ENCODE measurements at places on chromosomes 6 and 20. TPM values are rescaled to one million over a fixed set of nuclear protein-coding genes. Genes with fewer than 3 reads are reported as not detected.

The ATP6V1G2 gene
- 0.20 TPM for total RNA-seq

The ANKRD66 gene
- not detected for total RNA-seq

The TBX18 gene
- total RNA-seq = not detected

The FNDC11 gene
- total RNA-seq = not detected

The UFL1 gene
- total RNA-seq = 11.3 TPM

GRCh38 chr6:80338201-80338836 is 231.8 kb downstream of the BCKDHB start:
- peak; percentile 32 for DNase-seq

DNA sequence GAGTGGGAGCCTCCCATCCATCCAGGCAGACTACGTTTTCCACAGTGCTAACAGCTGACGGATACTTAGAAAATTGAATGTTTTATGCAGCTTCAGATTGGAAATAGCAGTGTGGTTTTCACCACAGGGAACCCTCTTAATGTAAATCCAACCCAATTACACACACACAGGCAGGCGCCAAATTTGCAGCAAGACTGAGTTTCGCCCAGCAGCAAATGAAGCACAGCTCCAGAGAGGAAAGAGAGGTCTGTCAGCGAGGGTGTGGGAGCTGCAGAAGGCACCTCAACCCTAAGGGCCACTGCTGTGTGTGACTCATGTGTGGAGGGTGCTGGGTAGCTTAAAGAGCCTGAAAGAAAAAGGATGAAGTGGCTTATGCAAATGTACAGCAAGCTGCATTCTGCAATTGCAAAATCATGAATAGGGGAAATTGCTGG is 365.7 kb downstream of the MAFB start:
- peak; percentile 56 for DNase-seq

GRCh38 chr20:55678970-55679667 is 326.2 kb downstream of the CBLN4 start:
- DNase-seq = no peak

DNA sequence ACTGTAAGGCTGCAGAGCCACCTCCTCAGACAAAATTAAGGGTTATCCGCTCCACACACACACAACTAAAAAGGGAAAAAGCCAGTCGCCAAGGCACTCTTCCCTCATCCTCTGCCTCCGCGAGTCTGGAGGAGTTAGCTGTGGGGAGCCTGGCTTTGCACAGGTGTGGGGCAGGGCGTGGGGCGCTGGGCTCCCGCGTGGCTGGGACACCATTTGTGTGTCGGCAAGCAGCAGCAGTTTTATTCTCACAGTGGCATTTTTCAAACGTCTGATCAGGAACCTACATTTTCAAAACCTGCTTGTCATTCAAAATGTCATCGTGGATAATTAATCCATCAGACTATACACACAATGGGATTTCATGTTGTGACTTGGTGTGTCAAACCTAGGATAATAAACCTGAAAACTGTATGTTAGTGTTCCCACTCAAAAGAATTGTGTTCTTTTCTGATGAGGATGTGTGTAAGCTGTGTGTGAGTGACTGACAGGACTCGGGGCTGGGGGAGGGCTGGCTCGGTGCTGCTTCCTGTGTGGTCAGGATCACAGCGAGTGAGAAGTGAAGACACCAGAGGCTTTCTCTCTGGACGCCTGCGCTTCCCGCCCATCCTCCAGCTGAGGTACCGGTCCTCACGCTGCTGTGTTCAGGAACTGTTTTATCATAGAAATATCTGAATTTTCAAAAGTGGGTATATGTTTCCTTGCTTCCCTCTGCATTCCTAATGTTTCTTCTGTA is 83.1 kb downstream of the IRF4 start:
- peak; percentile 18 for DNase-seq

DNA sequence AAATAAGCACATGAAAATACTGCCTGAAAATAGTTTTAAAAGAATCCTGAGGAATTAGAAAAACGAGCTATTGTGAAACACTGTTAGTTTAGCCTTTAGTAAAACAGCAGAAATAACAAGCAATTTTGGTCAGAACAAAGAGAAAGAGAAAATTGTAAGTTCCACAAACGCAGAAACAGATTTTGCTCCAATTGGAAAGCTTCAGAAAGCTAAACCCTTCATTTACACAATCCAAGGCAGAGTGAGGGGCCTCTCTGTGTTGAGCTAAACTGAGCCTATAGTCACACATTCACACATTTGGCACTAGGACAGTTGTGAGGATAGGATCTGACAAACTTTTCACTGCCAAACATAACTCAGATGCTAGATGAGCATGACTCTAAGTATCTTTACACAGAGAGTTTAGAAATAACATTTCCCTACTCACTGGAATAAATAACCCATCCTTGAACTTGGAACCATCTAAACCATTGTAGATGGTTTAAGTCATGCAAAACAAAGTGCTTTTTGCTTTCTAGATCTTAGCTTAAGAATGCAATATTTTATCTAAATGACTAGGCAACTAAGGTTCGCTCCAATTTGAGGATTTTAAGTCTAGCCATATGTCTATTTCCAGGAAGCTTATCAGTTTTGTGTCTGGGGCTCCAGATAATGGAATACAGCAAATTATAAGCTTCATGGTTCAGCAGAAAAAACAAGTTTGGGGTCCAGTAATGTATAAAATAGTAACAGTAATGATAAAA is 122.6 kb downstream of the SGK1 start:
- no peak for DNase-seq

DNA sequence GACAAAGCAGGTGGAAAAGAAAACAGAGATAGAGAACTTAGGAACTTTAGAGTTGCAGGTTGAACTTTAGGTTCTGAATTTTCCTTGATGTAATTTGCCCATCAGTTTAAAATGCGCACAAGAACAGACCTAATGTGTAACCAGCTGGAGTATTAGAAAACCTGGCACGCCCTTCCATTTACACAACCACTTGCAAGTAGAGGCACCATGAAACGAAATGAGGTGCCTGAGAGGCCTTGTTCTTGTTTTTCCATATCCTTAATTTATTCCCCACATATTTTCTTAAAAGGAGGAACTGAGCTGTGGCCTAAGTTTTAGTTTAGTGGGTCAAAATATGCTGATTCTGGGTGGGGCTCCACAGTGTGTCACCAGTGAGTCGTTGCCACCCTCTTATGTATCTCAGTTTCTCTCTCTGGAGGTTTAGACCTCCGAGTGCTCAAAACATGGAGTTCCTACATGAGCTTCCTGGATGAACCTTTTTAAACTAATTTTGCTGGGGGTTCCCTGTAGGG is 17.2 kb upstream of the IL22RA2 start:
- no peak for DNase-seq

- DNase-seq = no peak
Observed at GRCh38 chr20:11270566-11270965, 596.8 kb upstream of the JAG1 start.

Data from M059J (cell line).